Effector memory CD8-positive, alpha-beta T cell (primary cell): ENCODE measurements at places on chromosomes 6 and 20.

DNA sequence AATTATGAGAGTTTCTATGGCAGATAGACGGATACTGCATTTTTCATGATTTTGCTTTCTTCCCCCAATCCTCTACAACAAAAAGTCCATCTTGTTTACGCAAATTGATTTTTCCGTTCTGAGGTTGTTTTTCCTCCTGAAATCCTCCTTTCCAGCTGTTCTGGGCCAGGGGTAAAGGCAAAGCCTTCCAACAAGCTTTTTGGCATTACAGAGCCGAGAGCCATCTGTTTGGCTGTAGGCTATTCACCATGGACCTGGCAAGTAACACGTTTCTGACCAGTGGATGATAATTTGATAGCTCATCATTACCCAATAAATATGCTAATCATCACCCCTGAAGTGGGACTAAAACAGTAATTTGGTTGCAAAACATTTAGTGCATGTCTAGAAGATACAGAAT, 226.5 kb downstream of the CBLN4 start:
- no peak for DNase-seq

DNA sequence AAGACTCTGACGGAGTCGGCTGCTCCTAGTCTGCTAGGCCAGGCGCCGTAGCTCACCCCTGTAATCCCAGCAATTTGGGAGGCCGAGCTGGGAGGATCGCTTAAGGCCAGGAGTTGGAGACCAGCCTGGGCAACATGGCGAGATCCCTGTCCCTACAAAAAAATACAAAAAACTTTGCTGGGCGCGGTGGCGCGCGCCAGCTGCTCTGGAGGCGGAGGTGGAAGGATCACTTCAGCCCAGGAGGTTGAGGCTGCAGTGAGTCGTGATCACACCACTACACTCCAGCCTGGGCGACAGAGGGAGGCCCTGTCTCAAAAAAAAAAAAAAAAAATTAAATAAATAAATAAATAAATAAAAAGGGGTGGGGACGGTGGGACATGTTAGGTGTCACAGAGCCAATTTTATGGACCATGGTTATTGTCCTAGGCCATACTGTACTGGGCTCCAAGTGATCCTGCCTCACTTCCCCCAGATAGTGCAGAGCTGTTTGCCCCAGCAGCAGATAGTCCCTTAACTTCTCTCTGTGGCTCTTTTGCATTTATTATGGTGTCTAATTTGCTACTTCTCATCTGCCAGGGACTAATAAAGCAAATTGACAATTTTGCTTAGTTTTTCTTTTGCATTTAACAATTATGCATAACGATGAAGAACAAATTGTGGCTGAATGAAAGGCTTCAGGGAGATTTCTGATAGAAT, 5.2 kb downstream of the PI16 start:
- DNase-seq, result no peak

DNA sequence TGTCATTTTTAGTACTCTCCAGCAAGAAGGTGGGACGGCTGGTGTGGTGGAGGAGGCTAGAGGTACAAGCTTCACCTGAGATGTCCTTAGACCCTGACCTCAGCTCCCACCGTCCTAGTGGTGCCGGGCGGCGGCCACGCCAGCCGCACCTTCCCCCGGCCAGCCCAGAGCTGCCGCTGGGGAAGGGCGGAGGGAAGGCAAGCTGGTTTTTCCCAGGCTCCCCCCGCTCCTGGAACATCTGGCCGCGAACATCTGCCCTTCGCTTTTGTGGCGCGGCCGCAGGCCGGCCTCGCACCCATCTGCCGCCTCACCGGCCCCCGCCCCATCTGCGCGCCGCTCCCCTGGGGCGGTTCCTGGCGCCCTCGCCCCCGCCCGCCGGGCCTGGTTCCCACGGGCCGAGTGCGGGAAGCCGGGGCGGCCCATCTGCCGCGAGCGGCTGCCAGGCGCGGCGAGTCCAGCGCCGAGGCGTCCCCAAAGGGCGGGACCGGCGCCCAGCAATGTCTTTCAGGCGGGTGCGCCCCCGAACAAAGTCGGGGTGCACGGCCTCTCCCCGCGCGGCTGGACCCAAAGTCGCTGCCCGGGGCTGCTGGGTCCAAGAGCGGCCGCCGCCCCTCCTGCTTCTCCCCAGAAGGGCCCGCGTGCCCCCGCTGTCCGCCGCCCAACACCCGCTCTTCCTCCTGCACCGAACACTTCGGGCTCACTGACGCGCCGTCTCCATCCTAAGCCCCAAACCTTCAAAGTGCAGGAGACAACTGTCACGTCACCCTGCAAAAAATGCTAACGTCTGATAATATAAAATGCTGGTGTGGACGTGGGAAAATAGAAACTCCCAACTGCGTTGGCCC, 17.3 kb upstream of the ID1 start:
- no peak for DNase-seq

DNA sequence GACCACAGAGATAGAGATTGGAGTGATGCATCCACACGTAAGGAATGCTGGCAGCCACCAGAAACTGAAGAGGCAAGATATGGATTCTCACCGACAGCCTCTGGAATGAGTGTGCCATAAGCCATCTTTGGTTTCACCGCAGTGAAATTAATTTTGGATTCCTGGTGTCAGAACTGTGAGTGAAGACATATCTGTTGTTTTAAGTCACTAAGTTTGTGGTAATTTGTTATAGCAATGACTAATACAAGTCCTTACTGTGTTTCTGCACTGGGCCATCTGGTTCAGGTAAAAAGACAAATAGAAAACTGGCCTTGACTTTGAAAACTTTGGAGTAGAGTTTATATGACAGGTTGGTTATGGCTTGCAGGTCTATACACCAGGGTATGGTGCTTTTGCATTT, 261.9 kb downstream of the PHF3 start:
- no peak for DNase-seq

DNA sequence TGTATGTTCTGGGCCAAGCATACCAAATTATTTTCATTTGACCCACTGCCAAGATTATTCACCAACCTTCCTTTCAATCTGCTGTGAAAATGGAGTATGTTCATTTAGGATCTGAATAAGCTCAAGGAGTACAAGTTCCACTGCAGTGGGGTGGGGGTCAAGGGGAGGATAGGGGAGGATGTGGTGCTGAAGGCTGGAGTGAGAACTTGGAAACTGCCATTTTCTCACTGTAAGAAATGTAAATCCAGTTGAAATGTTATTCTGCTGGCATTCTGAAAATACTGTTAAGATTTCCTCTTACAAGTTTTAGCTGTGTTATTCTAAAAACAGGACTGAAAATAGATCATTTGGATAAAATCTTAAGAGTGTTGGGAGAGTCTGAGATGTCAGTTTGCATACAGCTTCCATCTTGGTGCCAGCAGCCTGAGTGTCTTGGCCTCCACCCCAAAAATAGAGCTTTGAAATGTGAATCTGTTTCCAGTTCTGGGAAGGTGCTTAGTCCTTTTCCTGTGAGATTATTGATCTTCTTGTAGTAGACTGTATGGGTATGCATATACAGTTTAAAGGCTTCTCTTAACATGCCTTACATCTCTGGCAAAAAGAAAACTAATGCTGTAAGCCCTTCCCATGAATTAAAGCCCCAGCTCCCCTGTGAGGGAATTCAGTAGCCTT, 84.3 kb downstream of the CTNNBL1 start:
- DNase-seq, result no peak

GRCh38 chr20:50821994-50822393, 27.1 kb downstream of the BCAS4 start:
- DNase-seq, result no peak

GRCh38 chr20:7516621-7517111, 423.6 kb downstream of the HAO1 start:
- DNase-seq, result no peak

- no peak for DNase-seq
These were observed 31.0 kb downstream of the ADAT2 start for GRCh38 chr6:143419526-143419925.

DNA sequence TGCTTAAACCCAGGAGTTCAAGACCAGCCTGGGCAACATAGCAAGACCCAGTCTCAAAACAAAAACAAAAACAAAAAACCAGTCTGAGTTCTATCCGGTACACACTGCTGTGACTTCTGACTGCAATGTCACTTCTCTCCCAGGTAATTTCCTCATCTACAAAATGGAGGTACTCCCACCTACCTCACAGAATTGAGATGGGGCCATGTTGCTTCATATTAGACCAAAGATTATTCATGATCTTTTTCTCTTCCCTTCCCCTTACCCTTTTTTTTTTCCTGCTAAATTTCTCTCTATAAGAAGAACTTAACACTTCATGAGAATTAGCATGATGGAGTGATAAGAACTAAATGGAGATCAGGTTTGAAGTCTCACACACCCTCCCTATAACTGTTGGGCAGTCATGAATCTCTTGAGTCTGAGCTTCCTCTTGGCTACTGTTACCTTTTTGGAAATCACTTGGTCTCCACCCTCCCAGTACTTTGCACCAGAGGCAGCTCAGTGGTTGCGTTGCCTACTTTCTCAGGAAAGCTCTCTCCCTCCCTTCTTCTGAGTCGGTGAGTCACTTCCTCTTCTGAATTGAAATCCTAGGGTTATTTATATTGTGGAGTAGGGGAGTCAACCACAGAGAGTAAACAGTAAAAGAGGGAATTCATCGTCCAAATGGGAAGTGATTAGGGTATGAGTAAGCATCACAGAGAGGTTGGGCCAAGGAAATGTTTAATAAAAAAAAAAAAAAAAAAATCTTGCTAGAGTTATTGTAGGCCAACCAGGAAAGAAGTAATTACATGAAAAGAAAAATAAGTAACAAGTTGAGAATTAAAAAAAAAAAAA, 59.9 kb upstream of the MAP7 start:
- DNase-seq, result no peak
